ENCODE measurements at places on chromosomes 7 and 10. TPM values are rescaled to one million over a fixed set of nuclear protein-coding genes. Genes with fewer than 3 reads are reported as not detected.
A peak's percentile ranks its signal among the peaks of the same experiment; 100 is the strongest.

DNA sequence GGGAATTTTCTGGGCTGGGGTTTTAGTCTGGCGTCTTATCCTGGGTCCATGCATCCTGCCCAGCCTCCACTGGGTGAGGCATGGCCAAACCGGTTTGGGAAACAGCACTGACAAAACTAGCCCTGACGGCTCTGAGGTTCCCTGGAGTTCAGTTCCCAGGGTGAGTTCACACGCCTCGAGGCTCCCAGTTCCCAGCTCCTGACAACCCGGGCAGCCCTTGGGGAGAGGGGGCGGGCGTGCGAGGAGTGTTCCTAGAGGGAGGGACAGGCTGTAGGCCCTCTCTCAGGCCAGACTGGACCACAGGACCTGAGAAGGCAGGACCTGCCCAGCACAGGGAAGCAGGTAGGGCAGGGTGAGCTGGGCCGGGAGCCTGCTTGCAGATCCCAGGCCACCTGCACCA is 82.3 kb upstream of the PPIF start:
- DNase-seq = no peak

GRCh38 chr7:98997846-98998245 is 119.5 kb downstream of the TRRAP start:
- DNase-seq = peak; percentile 23

DNA sequence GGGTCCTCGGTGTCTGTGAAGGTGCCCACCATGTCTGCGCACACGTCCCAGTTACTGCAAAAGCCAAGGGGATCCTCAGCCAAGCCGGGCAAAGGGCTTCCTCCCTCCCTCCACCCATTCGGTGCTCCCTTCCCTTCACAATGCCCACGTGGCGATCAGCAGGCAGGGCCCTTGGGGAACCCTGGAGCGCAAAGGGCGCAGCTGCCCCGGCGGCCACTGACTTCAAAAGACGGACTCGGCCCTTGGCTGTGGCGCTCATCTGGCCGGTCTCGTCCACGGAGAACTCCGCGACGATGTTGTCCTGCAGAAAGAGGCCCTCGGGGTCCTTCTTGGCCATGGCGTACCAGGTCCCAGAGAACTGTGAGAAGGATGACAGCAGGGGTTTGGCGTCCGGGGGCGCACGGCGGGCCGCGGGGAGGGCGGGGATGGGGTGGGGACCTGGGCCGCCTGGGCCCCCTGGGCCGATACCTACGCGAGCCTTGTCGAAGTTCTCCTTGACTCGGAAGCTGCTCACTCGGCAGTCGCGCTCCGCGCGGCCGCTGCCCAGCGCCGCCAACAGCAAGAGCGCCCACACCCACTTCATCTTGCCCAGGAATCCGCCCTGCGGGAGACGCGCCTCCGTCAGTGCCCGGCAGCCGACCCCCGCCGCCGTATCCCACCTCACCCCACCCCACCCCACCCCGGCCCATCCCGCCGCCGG is 439 bp downstream of the RBP4 start:
- peak; percentile 75 for DNase-seq

- peak; percentile 13 for DNase-seq
Measured at GRCh38 chr7:106285855-106286492, 1.2 kb upstream of the NAMPT start.

GRCh38 chr10:115355162-115355760 is 262.1 kb downstream of the ATRNL1 start:
- DNase-seq = peak; percentile 31

DNA sequence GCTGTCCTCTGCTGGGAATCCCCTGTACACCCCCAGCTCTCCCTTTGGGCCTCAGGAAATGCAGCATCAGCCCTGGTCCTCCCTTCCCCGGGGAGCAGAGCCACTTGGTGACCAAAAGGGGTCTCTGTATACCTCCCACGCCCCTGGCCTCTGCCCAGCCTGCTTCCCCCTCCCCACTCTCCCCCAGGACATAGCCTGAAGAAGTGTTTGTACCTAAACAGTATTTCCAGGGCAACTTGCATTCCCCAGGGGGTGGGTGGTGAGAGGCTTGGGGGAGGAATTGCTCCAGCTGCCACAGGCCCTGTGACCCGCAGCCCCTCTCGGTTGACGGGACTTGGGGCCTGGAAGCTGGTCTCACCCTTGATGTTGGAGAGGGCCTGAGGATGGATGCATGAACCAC is 39.3 kb downstream of the TMEM270 start:
- no peak for DNase-seq

DNA sequence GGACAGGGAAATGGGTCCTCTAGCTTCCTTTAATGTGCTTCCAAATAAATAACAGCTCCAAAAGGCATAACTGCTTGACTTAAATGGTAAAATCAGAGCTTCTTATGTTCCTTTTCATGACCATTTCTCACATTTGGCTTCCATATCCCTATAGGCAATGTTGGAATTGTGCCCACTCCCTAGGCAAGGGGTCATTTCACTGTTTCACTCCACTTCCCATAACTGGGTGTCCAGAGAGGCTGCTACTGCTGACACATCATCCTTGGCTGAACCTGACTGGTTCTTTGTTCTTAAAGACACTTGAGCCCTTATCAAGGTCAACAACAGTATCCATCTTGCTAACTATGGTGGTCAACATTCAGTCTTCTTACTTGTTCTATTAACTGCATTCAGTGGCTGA is 37.1 kb downstream of the PRTFDC1 start:
- no peak for DNase-seq

GRCh38 chr7:112104120-112104519 is 102.1 kb downstream of the DOCK4 start:
- DNase-seq = no peak

DNA sequence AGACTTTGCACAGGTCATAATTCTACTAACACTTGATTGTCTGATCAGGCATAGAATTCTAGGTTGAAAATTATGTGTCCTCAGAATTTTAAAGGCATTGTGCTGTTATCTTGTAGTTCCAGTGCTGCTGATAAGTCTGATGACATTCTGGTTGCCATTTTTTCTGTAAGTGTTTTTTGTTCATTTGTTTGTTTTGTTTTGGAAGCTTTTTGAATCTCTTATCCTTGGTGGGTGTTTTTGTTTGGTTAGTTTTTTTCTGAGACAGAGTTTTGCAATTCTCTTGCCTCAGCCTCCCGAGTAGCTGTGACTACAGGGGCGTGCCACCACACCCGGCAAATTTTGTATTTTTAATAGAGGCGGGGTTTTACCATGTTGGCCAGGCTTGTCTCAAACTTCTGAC is 178.9 kb downstream of the CCDC71L start:
- DNase-seq = no peak

DNA sequence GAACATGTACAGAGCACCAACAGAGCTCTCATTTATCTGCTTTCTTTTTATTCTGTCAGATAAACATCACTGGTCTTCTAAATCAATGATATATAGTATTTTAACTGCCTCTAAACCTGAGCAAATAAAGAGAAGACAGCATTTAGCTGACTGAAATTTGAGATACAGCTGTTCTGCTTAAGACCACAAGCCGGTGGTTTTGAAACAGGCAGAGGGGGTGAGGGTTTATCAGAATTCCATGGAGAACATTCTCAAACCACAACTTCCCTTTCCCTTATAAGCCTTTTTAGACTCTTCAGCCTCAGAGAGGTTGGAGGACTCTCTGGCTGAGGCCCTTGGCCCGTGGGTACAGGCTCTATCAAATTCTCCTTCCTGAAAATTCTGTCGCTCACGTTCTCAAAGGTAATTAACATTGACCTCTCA is 87.4 kb upstream of the RSU1 start:
- peak; percentile 86 for DNase-seq

Gene NOD1
- polyA plus RNA-seq = 16.3 TPM

Gene CCDC3
- 19.7 TPM for polyA plus RNA-seq

Gene EPO
- not detected for polyA plus RNA-seq

Gene PYROXD2
- 12.4 TPM for polyA plus RNA-seq

Gene C10orf105
- 0.20 TPM for polyA plus RNA-seq

Gene PDSS1
- polyA plus RNA-seq = 9.4 TPM

Gene ADAM12
- polyA plus RNA-seq = 14.8 TPM

All from muscle of back (tissue), 13 donors.